ENCODE measurements at places on chromosomes 3 and 15. TPM values are rescaled to one million over a fixed set of nuclear protein-coding genes. Genes with fewer than 3 reads are reported as not detected.

Gene CGNL1
- 1.2 TPM for total RNA-seq

Gene PAQR5
- 88.0 TPM for total RNA-seq

Gene UBL7
- total RNA-seq, result 40.7 TPM

Gene CYP8B1
- total RNA-seq, result not detected

Gene FHIT
- 0.72 TPM for total RNA-seq

Gene FGF12
- 0.69 TPM for total RNA-seq

Measured in A549 treated with CORT108297 at 1 μM for 4 hours (cell line).